ENCODE measurements at places on chromosomes 12 and 14.

GRCh38 chr14:99524804-99525698 lies 43.8 kb downstream of the CCNK start:
- no peak for DNase-seq

GRCh38 chr14:55756557-55756956 lies 176.6 kb downstream of the KTN1 start:
- no peak for DNase-seq

GRCh38 chr12:94788298-94788697 lies 137.9 kb upstream of the TMCC3 start:
- DNase-seq: no peak

GRCh38 chr14:76097547-76097946 lies 54.2 kb upstream of the GPATCH2L start:
- no peak for DNase-seq

DNA sequence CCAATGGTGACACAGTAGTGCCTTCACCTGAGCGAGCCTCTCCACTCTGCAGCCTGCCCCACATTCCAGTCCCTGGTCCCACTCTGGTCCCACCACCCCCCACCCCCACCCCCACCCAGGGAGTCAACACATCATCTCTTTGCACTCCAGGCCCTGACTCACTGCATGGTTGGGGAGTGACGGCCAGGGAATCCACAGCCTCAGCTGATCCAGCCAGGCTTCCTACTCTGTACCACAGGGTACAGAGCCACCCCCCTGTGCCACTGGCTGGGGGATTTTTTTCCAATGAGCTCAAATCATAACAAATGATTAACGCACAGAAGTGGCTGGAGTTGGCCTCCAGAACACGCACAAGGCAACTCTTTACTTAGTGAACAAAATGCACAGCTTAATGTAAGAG lies 233.7 kb downstream of the NTF3 start:
- no peak for DNase-seq

GRCh38 chr14:99916091-99916383 lies 122.8 kb downstream of the EML1 start:
- DNase-seq: no peak

DNA sequence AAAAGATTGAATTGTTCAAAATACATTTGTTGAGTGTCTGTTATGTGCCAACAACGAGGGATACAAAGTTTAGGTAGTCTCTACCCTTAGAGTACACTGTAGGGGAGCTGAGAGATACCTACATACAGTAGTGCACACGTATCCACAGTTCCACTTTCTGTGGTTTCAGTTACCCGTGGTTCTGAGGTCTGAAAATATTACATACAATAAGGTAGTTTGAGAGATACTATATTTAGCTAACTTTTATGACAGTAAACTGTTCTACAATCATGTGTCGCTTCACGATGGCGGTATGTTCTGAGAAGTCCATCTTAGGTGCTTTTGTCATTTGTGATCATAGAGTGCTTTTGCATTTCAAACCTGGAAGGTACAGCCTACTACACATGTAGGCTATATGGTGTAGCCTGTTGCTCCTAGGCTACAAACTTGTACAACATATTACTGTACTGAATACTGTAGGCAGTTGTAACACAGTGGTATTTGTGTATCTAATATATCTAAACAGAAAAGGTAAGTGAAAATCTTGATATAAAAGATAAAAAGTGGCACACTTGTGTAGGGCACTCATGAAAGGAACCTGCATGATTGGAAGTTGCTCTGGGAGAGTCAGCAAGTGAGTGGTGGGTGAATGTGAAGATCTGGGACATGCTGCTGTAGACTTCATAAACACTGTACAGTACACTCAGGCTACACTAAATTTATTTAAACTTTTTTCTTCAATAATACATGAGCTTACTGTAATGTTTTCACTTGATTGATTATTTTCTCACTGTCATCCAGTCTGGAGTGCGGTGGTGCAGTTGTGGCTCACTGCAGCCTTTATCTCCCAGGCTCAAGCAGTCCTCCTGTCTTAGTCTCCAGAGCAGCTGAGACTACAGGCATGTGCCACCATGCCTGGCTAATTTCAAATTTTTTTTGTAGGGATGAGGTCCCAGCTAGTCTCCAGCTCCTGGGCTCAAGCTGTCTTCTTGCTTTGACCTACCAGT lies 4.0 kb downstream of the CPSF6 start:
- no peak for DNase-seq

GRCh38 chr14:98008381-98009113 lies 1211.4 kb downstream of the VRK1 start:
- DNase-seq: no peak

- DNase-seq: no peak
Measured at GRCh38 chr12:114403011-114403689, 2.8 kb downstream of the TBX5 start.

DNA sequence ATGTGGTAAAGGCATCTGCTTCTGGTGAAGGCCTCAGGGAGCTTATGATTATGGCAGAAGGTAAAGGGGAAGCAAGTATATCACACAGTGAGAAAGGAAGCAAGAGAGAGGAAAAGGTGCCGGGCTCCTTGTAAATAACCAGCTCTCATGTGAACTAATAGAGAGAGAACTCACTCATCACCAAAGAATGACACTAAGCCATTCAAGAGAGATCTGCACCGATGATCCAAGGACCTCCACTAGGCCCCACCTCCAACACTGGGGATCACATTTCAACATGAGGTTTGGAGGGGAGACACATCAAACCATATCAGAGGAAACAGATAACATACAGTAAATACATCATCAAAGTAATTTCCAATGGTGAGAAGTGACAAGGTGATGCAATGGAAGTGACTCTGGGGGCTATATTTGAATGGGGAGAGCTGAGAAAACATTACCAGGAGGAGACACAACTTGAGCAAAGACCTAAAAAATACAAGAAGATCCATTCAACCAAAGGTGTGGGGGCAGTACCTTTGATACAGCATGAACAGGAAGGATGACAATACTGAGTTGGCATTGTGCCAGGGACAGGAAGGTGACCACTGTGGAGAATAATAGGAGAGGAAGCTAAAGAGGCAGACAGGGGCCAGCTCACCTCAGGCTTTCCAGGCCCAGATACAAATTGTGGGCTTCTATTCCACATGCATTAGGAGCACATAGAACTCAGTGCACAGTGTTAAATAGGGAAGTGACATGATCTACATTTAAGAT lies 134.4 kb upstream of the GRIP1 start:
- no peak for DNase-seq

GRCh38 chr12:129877411-129877810 lies 26.4 kb downstream of the TMEM132D start:
- DNase-seq: no peak

DNA sequence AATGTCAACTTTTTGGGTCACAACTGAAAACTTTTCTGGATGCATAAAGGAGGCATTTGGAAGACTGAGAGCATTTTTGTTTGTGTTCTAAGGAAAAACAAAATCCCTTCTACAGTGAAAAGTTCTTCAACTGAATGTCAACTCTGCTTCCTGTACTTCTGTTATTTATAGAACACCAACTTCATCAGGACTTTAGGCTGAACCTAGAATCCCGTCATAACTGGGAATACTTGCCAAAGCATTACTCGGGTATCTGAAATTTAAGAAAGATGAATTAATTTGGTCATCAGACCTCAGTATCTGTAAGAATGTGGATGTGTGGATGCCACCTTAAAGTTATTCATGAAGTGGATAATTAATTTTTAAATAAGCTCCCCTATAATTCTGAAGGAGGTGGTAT lies 73.2 kb downstream of the FERMT2 start:
- no peak for DNase-seq

DNA sequence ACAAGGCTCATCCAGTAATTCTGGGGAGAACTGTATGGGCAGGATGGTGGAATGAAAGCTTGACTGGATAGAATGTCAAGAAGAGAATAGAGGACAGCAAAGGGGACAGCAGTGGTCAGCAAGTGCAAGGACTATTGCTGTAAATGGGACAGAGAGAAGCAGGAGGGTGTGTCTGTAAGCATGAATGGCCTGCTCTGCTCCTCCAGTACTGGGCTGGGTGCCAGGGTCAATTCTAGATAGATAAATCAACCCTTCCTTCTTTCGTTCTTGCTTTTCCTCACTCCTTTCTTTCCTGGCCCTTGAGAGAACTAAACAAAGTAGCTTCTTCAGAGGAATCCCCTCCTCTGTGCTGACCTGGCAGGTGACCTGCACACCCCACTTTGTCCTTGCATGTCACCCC lies 1019.2 kb downstream of the BCL11B start:
- DNase-seq: no peak

All from kidney (tissue), 22 donors.